ENCODE measurements at places on chromosomes 3 and 15.
A peak's percentile ranks its signal among the peaks of the same experiment; 100 is the strongest.

GRCh38 chr15:54029081-54029480 is 50.8 kb downstream of the UNC13C start:
- no peak for DNase-seq

DNA sequence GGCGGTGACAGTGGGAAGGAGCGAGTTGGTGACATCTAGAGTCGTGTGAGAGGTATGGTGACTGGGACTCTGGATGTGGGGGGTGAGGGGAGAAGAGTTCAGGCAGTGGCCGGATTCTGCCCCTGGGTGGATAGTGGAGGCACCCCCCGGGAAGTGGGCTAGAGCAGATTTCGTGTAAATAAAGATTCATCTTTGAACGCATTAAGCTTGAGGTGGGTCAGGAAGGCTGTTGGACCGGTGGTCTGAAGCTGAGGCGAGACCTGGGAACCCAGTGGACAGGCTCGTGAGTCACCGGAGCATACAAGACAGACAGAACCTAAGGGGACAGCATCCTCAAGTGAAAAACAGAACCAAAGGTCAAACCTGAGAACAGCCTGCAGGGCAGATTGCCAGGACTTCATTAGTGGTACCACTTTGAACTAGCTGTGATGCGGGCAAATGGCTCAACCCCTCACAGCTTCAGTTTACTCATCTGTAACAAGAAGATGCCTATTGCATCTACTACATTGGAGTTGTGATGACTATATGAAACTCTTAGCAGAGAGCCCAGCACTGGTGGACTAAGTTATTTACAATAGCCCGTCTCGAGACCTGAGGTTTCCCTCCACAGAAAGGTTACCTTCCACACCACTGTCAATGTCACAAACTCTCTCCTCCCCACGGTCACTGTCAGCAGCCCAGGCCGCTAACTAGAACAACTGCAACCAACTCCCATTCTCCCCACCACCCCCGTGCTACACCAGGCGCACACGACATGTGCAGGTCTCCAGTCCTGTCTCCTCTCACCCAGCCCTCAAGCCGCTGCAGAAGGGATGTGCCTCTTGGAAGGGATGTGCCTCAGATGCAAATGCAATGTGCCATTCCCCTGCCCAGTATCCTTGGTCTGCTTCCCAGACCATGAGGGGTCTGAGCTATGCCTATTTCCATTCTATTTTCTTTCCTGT is 901 bp upstream of the CLN6 start:
- no peak for DNase-seq

DNA sequence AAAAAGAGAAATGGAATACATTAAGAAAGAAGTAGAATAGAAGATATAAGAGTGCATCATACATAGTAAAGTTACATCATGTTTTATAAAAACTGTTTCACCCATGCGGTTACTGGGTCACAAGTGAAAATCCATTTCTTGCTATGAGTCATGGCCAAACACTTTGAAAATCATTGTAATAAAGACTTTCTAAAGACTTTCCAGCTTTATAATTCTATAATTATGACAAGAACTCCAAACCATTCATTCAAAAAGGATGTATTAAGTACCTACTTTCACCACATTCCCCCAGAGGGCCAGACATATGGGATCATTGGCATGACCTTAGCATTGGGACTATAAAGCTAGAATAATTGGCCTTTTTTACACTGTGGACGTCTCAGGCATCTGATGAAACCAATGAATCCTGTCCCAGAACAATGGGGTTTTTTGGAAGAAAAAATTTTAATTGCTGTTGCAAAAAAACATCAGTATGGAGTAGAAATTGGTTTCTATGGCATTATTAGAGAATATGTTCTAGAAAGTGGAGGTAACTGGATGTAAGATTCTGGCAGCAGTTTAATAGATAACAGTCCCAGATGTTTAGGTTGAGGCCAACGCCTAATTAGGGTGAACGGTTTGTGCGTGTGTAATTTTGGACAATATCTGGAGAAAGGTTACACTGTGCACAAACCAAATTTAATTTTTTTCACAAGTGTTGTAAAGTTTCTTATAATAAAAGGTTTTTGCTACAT is 3.3 kb upstream of the SKIC8 start:
- no peak for DNase-seq

DNA sequence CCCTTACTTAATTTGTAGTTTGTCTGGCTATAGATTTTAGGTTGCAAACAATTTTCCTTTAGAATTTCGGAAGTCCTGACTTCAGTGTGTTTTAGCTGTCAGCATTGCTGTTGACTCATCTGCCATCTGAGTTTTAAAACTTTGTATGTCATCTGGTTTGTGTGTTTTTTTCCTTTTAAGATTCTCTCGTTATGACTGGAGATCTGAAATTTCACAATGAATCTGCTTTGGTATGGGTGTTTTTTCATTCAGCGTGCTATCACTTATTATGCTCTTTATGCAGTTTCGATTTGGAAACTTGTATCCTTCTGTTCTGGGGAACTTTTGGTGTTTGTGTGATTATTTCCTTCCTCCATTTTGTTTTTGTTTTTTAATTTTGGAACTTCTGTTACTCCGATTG is 53.7 kb upstream of the ZNF280D start:
- no peak for DNase-seq

- DNase-seq, result no peak
Observed at GRCh38 chr3:99696497-99696896, 58.1 kb downstream of the COL8A1 start.

DNA sequence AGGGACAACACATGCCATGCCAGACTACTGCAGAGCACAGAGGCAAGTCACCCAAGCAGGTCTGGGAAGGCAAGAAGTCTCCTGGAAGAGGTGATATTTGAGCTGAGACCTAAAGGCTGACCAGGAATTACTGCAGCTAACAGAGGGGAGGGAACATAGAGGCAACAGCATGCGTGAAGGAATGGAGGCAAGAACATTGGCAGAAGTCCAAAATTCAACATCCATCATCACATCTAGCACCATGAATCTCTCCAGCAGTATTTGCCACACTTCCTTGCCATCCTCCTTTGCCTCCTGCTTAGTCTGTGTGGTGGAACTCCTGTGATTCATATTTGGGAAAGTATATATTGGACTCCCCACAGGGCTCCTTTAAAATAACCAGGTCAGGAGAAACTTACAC is 870 bp upstream of the TSEN2 start:
- DNase-seq, result no peak

- no peak for DNase-seq
Observed at GRCh38 chr3:72538070-72538745, 310.0 kb downstream of the SHQ1 start.

DNA sequence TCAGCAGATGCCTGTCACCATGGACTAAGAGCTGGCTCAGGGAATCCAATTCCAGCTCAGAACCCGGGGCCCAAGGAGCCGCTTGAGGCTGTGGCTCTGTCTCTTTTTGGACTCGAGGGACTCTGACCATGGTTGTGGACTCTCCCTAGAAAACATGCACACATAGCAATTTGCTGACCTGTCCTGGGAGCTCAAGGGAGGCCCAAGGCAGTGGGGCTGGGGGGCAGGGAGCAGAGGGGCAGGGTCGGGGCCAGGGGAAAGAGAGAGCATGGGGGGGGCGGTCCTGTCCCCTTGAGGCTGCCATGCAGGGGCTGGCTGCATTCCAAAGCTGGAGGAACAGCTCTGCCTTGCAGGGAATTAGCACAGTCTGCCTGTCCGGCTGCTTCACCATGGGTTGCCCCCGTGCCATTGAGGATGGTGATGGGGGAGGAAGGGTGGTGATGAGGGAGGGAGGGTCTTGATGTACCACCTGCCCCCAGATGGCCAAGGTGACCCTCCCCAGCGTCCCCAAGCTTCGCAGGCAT is 190.1 kb downstream of the GOLGA6L6 start:
- DNase-seq, result peak; percentile 5

- DNase-seq, result peak; percentile 39
Observed at GRCh38 chr3:175338775-175339535, 479.8 kb downstream of the NAALADL2 start.

Data from MM.1S (cell line).